ENCODE measurements at places on chromosomes 1 and 21.

DNA sequence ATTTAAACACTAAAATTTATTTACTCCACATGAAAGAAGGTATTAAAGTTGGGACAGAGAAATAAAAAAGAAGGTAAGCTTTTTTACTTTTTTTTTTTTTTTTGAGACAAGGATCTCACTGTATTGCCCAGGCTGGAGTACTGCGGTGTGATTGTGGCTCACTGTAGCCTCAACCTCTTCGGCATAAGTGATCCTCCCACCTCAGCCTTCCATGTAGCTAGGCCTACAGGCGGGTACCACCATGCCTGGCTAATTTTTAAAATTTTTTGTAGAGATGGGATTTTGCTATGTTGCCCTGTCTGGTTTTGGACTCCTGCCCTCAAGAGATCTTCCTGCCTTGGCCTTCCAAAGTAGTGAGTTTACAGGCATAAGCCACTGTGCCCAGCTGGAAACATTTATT is 106.6 kb downstream of the ITSN1 start:
- no peak for DNase-seq

DNA sequence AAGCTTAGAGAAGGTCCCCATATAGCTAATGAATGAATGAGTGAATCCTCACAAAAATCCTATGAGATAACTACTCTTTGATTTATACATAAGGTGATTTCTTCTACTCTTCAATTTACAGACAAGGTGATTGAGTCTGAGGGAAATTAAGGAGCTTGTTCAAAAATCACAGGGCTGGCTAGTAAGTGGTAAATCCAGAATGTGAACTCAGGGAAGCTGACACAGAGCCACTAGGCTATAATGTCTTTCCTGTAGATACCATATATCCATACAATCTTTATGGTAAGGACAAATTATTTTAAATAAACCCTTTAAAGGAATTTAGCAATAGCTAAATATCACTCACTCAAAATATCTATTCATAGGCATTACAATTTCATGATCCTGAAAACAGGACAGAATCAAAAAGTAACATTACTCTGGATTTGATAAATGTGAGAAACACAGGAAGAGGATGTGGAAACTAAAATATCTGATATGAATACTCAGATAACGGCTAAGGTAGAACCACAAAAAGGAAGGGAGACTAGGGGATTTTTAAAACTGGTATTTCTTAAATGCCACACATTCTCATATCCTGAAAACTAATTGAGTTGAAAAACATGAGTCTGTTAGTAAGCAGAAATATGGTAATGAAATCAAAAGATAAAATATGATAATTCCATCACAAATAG is 108.2 kb downstream of the NBPF12 start:
- no peak for DNase-seq

- no peak for DNase-seq
Observed at GRCh38 chr1:245241526-245242130, 86.8 kb downstream of the KIF26B start.

- no peak for DNase-seq
Observed at GRCh38 chr1:84933011-84933611, 40.1 kb upstream of the LPAR3 start.
